Prostate gland (tissue), 2 donors: ENCODE measurements at places on chromosomes 1 and 21. TPM values are rescaled to one million over a fixed set of nuclear protein-coding genes. Genes with fewer than 3 reads are reported as not detected.

The CATSPERE gene
- total RNA-seq: 3.9 TPM

The SLC45A3 gene
- total RNA-seq: 1,326 TPM

The TEX35 gene
- not detected for total RNA-seq

DNA sequence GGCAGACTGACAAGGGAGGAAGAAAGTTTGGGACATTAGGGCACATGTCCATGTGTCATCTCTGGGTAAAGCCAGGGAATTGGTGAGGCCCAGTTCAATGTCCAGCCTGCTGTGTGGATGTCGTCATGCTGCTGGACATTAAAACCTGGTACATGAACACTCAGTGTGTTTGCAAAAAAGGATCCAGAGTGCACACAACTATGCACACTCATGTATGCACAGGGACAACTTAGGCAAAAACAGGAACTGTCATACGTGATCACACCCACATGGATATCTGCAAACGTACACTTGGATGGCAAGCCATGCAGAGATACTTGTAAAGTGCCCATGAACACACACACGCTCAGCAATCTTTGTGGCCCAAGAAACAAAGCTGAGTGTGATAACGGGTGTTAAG lies 47.9 kb upstream of the NEK2 start:
- H3K4me3 ChIP-seq: no peak overlapping the region
- DNase-seq: no peak
- H3K36me3 ChIP-seq: no peaks in the 10 kb centered on the region

DNA sequence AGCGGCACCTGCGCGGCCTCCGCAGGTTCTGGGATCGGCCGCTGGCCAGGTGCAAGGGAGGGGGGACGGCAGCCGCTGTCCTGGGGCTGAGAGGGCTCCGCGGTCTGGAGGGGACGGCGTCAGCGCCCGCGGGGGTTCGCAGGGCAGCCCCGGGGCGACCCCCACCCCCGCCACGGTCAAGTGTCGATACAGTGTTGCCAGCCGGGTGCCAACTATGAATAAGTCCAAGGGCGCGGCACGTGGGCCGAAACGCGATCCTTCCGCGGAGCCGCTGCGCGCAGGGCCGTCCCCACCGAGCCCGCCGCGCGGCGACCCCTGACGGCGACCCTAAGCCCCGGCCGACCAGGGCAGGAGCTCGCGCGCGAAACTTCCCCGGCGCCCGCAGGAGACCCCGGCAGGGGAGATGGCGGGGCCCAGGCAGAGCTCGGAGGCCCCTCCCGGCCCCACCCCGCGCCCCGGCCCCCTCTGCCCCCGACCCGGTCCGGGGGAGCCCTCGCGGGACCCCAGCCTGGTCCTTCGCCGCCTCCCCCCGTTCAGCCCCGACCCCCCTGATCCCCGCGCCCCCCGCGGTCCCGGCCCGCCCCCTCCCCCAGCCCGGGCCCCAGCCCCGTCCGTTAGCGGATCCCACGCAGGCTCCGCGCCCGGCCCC lies 586 bp upstream of the AGPAT3 start:
- H3K4me1 ChIP-seq: peaks cover 11% of the 10 kb centered on the region
- H3K27ac ChIP-seq: peak overlapping the region; percentile 92
- H3K27me3 ChIP-seq: no peaks in the 10 kb centered on the region
- DNase-seq: peak; percentile 49
- H3K4me3 ChIP-seq: peak overlapping the region; percentile 68
- H3K36me3 ChIP-seq: no peaks in the 10 kb centered on the region

DNA sequence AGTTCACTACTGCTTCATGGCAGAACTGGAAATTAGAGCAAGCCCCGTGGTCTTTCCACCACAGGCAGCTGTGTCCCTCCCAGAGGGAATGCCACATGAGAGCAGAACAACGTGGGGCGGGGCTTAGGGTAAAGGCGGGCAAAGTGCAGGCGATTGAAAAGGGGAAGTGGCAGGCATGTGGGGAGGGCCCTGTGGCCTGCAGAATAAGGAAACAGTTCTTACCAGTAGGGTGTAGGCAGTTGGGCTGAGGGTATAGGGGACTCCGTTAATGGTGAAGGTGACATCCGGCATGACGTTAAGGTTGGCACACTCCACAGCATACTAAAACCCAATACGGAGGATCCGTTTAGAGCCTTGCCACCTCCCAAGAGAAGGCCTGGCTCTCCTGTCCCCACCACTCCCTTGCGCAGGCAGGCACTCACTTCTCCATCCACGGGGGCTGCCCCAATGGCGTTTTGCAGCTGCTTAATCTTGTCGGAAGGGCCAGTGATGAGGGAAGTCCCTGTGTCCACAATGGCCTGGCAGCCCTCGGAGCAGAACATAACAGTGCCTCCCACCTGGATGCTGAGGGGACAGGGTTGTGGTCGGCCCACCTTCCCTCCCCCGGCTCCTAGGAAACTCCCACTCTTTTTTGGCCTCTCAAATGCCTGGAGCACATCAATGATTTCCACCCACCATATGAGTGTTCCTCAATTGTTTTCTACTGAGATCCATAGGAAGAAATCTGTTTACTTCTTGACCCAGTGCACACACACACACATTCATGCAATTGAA lies 9.1 kb upstream of the RAB7B start:
- DNase-seq: no peak
- no peak overlapping the region for H3K27ac ChIP-seq
- H3K4me3 ChIP-seq: no peak overlapping the region
- H3K4me1 ChIP-seq: no peaks in the 10 kb centered on the region
- H3K27me3 ChIP-seq: no peaks in the 10 kb centered on the region
- H3K36me3 ChIP-seq: no peaks in the 10 kb centered on the region

GRCh38 chr1:213103377-213104306 lies 52.6 kb downstream of the RPS6KC1 start:
- no peak overlapping the region for H3K27ac ChIP-seq
- H3K36me3 ChIP-seq: no peaks in the 10 kb centered on the region
- H3K4me1 ChIP-seq: no peaks in the 10 kb centered on the region
- H3K27me3 ChIP-seq: no peaks in the 10 kb centered on the region

- DNase-seq: no peak
- no peaks in the 10 kb centered on the region for H3K27me3 ChIP-seq
- no peak overlapping the region for H3K27ac ChIP-seq
- no peaks in the 10 kb centered on the region for H3K4me1 ChIP-seq
Measured at GRCh38 chr1:48450505-48450904, 21.5 kb downstream of the SPATA6 start.

DNA sequence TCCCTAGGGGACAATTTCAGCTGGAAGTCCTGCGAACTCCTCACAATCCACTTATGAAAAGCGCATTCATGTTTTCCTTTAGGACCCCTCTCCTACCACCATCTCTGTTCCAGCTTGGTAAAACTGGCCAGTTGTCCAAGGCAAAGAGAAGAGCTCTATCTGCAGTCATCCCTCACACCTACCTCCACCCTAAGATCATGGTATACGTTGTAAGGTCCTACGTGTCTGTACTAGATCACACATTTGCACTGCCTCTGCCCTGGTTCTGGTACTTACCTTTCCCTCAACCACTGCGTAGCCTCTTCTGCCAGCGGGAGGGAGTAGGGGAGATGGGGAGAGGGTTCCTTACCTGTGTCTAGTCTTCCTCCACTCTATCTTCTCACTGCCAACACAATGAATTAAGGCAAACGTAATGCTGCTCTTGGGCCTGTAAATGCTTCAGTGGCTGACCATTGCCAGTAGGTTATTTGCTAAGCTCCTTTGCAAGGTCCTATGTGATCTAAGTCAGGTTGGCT lies 739 bp upstream of the NUP133 start:
- no peaks in the 10 kb centered on the region for H3K27me3 ChIP-seq
- peak overlapping the region; percentile 91 for H3K27ac ChIP-seq
- peak overlapping the region; percentile 97 for H3K4me3 ChIP-seq
- H3K36me3 ChIP-seq: no peaks in the 10 kb centered on the region

DNA sequence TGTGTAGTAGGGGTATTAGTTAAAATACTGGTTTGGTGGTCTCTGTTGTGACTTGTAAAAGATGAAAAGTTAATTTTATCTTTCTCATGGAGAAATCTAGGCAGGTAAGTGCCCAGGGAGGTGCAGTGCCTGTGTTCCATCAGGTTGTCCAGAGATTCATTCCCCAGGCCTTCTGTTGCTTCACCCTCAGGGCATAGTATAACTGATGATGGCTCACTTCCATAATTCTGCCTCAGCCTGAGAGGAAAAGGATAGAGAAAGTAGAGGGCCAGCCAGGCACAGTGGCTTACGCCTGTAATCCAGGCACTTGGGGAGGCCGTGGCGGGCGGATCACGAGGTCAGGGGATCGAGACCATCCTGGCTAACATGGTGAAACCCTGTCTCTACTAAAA lies 153.9 kb downstream of the FMN2 start:
- no peaks in the 10 kb centered on the region for H3K36me3 ChIP-seq
- no peak for DNase-seq
- H3K4me3 ChIP-seq: no peak overlapping the region

DNA sequence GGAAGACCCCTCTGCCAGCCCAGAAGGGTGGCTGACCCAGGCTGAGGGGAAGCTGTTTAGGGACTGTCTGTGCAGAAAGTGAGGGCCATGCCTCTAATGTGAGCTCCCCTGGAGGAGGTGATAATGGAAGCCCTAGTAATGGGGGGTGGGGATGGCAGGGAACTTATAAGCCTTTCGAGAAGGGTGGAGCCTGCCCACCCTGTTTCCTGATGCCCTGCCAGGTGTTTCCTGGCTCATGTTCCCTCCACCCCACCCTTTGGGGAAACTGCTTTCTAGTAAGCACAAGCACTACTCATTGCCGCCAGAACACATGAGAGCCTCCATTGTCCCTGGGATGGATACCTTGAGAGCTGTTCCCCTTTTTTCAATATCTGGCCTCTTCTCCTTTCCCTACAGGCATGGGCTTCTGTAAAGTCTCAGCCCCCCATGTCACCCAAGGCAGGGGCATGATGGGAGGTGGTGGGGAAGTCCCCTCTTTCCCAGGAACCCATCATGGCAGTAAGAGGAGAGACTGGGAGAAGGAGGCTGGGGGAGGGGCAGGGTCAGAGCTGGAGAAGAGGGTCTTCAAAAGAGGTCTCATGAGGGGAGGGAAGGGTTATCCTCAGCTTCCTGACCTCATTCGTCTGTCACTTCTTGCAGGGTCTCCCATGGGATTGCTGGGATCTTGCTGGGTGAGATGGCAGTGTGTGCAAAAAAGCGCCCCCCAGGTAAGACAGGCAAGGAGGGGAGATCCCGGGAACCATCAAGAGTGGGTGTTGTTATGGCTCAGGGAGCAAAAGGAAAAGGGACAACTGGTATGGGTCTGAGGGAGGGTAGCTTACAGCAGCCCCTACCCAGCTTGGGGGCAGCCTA lies 2.4 kb downstream of the ATP8B2 start:
- peaks cover 3% of the 10 kb centered on the region for H3K36me3 ChIP-seq
- H3K4me1 ChIP-seq: peaks cover 13% of the 10 kb centered on the region
- peak overlapping the region; percentile 46 for H3K4me3 ChIP-seq
- H3K27me3 ChIP-seq: no peaks in the 10 kb centered on the region
- DNase-seq: no peak
- peak overlapping the region; percentile 96 for H3K27ac ChIP-seq

DNA sequence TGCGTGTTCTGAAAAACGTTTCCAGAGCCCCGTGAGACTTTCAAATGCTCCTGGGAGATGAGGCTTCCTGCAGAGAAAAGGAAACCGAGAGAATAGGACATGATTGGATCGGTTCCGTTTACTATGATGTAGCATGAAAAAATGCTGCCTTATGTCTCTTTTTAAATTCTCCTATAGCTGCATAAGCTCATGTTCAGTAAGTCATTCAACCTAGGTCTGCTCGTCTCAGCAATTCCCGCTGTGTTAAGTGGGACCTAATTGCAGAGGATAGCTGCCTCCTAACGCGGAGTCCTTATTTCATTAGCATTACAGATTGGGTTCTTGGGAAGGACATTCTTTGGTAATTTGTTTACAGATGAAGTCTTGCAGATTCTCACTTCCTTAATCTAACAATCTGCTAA lies 165.3 kb downstream of the GALNT2 start:
- no peak overlapping the region for H3K27ac ChIP-seq
- H3K4me3 ChIP-seq: no peak overlapping the region
- H3K36me3 ChIP-seq: no peaks in the 10 kb centered on the region
- H3K4me1 ChIP-seq: no peaks in the 10 kb centered on the region

DNA sequence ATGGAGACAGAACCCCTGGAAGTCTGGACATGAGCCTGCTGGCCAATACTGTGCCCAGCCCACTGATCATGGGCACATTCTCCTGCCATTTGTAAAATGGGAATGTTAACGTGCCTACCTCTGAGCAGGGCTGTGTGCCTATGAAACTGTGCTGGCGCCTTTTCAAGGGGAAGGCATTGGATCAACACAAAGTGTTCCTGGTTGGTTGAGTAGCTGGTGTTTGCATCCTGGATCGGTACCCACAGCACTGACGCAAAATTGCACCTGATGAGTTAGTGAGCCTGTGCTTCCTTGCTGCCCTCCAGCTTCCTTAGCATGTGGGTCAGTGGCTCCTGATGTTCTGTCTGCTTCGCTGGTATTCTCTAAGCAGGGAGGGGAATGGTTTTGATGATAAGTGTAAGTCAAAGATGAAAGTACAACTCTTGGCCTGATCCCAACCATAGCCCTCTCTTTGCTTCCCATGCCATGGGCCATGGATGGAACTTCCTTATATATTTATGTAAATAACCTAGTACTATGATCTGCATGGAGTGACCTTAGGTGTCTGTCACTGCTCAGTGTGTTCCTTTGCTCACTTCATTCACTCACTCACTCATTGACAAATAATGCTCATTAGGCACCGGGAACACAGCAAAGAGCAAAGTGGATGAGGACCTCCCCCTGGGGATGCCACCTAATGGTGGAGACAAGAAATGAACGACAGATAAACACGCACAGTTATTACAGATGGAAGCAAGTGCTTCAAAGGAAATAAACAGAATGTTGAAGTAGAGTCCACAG lies 22.7 kb downstream of the MAB21L3 start:
- H3K27me3 ChIP-seq: no peaks in the 10 kb centered on the region
- DNase-seq: peak; percentile 59
- H3K4me3 ChIP-seq: no peak overlapping the region
- peak overlapping the region; percentile 30 for H3K27ac ChIP-seq
- no peaks in the 10 kb centered on the region for H3K4me1 ChIP-seq
- no peaks in the 10 kb centered on the region for H3K36me3 ChIP-seq

DNA sequence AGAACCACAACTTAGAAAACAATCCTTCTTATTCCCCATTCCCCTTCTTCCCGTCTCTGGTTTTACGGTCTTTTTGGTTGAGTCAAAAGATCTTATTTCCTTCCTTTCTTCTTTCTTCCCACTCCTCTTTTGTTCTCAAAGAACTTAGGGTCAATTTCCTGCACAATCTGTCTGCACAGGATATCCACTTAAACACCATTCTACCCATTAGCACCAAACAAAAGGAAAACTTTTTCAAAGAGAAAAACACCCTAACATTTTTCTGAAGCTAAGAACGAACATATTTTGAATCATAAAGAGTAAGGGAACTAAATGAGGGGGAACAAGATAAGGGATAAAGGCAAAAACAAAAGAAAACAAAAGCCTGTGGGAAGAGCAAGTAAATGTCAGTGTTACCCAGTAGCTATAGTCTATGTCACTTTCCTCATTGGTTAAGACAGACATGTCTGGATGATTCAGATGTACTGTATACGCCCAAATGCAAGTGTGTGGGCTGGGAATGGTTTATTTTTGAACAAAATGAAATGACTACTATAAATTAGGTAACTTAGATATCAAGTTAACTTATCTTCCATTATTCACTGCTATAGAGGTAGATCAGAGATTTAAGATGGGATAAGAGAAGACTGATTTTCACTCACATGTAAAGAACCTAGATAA lies 59.9 kb downstream of the TOR3A start:
- no peak overlapping the region for H3K27ac ChIP-seq
- H3K36me3 ChIP-seq: no peaks in the 10 kb centered on the region
- H3K4me1 ChIP-seq: no peaks in the 10 kb centered on the region
- H3K27me3 ChIP-seq: no peaks in the 10 kb centered on the region
- DNase-seq: no peak
- no peak overlapping the region for H3K4me3 ChIP-seq

- no peak overlapping the region for H3K4me3 ChIP-seq
- no peaks in the 10 kb centered on the region for H3K36me3 ChIP-seq
- DNase-seq: no peak
Measured at GRCh38 chr1:84669831-84670230, 20.4 kb downstream of the SSX2IP start.

GRCh38 chr21:36188081-36188681 lies 31.6 kb downstream of the DOP1B start:
- H3K27ac ChIP-seq: peak overlapping the region; percentile 74
- no peaks in the 10 kb centered on the region for H3K27me3 ChIP-seq
- H3K4me3 ChIP-seq: no peak overlapping the region
